ENCODE measurements at places on chromosomes 4 and X.

- no peak for DNase-seq
Measured at GRCh38 chrX:16869393-16870094, 618 bp downstream of the RBBP7 start.

GRCh38 chrX:16770970-16771482 lies 15.2 kb upstream of the TXLNG start:
- no peak for DNase-seq

- no peak for DNase-seq
Measured at GRCh38 chrX:131747173-131747572, 203.3 kb downstream of the OR13H1 start.

DNA sequence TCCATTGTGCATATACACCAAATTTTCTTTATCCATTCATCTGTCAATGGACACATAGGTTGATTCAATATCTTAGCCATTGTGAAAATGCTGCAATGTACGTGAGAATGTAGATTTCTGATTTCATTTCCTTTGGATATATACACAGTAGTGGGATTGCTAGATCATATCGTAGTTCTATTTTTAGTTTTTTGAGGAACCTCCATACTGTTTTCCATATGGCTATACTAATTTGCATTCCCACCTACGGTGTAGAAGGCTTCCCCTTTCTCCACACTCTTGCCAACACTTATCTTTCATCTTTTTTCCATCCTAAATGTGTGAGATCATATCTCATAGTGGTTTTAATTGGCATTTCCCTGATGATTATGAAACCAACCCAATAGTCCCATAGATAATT lies 43.4 kb downstream of the ING2 start:
- DNase-seq: no peak

DNA sequence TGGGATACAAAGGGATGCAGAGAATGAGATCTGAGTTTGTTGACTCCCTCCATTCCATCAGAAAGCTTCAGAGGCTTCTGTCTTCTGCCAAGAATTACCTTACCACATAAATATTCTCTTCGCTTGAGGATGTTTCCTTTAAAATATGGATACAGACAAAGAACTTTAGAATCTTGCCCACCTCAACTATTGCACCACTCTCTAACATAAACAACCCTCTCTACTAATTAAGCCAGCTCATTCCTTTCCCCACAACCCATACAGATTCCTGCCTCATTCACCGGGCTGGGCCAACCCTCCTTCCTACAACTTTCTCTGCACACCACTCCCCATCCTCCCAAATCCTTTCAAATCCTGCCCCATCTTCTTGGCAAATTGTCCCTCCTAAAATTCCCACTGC lies 315.8 kb downstream of the RAB28 start:
- DNase-seq: no peak

DNA sequence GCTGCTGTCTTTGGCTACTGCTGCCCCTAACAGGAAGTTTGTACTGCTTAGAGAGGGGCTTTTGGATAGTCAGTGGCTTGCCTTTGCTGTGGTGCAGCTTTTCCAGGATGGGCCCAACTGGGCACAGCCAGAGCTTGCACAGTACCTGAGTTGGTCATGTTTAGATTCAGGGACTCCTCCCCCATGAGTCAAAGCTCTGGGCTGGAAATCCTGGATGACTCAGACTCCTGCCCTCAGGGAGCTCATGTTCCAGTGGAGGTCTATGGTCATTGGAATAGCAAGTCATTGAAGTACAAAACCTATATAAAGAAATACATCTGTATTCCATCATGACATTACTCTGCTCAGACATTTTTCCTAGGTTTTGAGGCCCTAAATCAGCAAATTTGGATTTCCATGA lies 66.7 kb upstream of the PJA1 start:
- DNase-seq: no peak

- DNase-seq: no peak
Measured at GRCh38 chr4:140042634-140043033, 111.3 kb downstream of the MAML3 start.

DNA sequence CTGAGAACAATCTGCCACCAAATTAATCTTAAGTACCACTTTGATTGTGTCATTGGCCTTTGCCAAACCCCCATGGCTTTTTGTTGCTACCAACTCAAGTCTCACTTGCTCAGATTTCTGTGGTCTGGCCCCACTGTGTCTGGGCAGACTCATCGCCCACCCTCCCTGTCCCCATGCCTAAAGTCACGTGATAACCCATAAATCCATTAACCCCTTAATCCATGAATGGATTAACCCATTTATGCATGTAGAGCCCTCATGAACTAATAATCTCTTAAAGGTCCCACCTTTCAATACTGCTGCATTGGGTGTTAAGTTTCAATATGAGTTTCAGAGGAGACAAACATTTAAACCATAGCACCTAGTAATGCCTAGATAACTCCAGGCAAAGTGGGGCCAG lies 78.5 kb upstream of the BLTP1 start:
- DNase-seq: no peak

- no peak for DNase-seq
Measured at GRCh38 chrX:131216828-131217227, 72.3 kb downstream of the IGSF1 start.

GRCh38 chr4:181960384-181960783 lies 282.8 kb upstream of the TENM3 start:
- no peak for DNase-seq

GRCh38 chr4:1318488-1319213 lies 28.4 kb upstream of the UVSSA start:
- no peak for DNase-seq

GRCh38 chr4:6300359-6300758 lies 30.7 kb downstream of the WFS1 start:
- DNase-seq: no peak

DNA sequence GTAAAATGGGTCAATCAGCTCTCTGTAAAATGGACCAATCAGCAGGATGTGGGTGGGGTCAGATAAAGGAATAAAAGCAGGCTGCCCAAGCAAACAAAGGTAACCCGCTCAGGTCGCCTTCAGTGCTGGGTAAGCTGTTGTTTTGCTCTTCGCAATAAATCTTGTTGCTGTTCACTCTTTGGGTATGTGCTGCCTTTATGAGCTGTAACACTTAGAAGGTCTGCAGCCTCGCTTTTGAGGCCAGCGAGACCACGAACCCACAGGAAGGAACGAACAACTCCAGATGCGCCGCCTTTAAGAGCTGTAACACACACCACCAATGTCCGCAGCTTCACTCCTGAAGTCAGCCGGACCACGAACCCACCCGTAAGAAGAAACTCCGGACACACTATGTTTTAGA lies 11.5 kb upstream of the CAMK2D start:
- no peak for DNase-seq

- DNase-seq: no peak
Measured at GRCh38 chr4:93657527-93657926, 171.0 kb upstream of the ATOH1 start.

- DNase-seq: no peak
Measured at GRCh38 chrX:108468486-108468885, 28.8 kb downstream of the COL4A5 start.

GRCh38 chr4:123484291-123484926 lies 87.8 kb downstream of the SPRY1 start:
- DNase-seq: no peak

DNA sequence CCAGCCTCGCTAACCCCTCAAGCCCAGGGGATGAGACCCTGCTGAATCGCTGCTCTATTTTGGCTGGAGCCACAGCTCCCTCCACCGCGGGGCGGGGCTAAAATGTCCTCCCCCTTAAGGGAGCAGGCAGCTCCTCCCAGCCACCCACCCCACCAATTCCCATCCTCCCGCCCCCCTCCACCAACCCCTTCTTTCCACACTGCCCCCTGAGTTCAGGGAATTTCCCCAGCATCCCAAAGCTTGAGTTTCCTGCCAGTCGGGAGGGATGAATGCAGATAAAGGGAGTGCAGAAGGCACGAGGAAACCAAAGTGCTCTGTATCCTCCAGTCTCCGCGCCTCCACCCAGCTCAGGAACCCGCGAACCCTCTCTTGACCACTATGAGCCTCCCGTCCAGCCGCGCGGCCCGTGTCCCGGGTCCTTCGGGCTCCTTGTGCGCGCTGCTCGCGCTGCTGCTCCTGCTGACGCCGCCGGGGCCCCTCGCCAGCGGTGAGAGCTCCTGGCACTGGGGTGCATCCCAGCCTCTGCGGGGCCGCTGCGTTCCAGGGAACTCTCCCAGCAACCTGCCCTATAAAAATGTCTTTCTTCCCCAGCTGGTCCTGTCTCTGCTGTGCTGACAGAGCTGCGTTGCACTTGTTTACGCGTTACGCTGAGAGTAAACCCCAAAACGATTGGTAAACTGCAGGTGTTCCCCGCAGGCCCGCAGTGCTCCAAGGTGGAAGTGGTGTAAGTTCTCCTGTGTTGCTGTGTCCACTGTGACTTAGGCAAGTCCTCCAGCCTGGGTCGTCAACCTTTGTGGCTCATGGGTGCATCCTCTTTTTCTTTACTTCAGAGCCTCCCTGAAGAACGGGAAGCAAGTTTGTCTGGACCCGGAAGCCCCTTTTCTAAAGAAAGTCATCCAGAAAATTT lies at the start of gene CXCL6:
Gene CXCL6, plus strand, starts transcription at position 306 of the 907 bp plus-strand sequence. Its CDS starts 73 bp downstream, at position 379.
- DNase-seq: no peak

GRCh38 chr4:54118850-54119589 lies 19.1 kb downstream of the GSX2 start:
- no peak for DNase-seq

DNA sequence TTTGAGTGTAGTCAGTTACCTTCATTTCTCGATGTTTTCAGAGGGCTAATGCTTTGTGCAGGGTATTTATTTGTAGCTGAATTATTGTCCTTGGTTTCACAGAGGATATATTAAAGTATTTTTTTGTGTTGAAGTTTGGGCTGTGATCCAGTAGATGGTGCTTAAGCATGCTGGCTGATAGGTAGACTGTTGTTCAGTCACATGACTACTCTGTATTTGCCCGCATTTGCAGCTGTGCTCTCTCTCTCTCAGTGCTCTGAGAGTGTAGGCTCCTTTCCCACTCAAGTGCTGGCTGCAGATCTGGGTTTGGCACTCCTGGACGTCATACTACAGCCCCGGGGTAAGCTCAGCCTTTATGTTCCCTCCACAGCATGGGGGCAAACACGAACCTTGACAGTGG lies 21.7 kb downstream of the RAB40AL start:
- DNase-seq: no peak

DNA sequence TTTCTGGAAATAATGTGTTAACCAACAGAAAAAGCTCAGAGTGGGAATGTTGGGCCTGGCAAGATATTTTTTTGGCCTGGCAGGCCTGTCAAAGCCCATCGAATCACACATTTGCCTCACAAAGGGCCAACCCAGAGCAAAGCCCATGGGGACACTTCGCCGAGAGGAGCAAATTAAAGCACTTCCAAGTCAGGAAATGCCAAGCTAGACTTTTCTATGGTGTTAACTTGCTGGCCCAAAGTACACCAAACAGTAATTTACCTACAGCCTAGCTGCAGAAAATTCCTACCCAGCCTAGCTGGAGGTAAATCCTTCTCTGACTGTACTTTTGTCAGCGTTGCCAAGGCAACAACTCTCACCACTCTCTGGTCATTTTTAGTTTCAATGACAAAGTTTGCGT lies 288.6 kb upstream of the LDB2 start:
- no peak for DNase-seq

- DNase-seq: no peak
Measured at GRCh38 chr4:26719954-26720552, 136.2 kb downstream of the TBC1D19 start.

DNA sequence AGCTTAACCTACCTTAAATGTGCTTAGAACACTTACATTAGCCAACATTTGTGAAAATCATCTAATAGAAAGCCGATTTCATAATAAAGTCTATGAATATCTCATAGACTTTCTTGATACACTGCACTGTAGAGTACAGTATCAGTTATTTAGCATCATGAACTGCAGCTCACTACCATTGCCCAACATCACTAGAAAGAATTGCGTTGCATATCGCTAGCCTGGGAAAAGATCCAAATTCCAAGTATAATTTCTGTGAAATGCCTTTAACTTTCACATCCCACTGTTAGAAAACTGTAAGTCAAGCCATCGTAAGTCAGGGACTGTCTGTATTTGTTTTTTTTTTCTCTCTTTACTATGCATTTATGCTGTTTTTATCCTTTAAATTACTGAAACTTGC lies 918.6 kb upstream of the PABPC4L start:
- DNase-seq: no peak

DNA sequence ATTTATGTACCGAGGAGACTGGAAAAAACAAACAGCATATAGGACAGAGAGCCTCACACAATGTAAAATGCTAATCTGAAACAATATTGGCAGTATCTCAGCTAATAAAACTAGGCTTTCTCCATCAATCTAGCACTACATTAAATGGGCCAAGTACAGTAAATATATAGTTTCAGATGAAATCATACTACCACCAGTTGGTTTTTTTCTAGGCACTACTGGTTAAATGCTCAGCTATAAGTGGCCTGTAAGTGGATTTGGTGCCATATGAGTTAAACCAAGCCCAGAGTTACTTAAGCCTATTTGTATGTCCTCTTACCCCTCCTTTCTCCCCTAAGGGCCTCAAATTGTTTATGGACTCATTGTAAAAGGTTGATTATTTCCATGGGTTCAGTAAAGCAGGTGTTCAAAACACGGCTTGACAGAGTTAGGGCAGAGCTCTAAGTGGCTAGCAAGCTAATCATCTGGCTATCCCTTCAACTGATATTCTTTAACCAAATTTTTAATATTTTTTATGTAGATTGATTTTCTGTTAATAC lies 57.5 kb downstream of the FAM13A start:
- no peak for DNase-seq

- DNase-seq: no peak
Measured at GRCh38 chr4:25178838-25179261, 18.6 kb upstream of the SEPSECS start.

GRCh38 chrX:95626748-95627147 lies 1057.9 kb upstream of the DIAPH2 start:
- no peak for DNase-seq

DNA sequence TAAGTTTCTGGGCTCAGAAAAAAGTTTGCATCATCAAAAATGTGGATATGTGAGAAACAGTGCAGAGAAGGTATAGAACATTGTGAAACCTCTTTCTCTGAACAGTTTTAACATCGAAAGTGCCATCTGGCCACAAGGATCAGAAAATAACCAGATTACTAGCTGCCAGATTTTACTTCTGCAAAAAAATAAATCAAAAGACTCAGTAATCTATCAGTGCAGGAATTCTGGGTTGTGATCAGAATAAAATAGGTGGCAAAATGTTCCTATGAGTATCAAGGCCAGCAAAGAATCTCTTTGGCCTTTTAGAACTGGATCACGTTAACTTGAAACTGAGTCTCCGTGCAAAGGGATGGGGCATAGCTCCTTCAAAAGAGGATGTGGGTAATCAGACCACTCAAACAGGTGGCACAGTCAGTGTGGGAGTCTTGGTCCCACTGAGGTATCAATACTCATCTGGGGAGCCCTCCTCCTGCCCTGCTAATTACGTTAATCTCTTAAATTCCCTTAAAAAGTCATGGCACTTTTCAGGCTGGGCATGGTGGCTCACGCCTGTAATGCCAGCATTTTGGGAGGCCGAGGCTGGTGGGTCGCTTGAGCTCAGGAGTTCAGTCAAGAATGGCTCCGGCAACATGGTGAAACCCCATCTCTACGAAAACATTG lies 26.7 kb upstream of the RBM47 start:
- no peak for DNase-seq

GRCh38 chr4:38046727-38047489 lies 86.7 kb downstream of the PTTG2 start:
- no peak for DNase-seq

All from stimulated activated CD4-positive, alpha-beta T cell treated with anti-CD3 and anti-CD28 coated beads, TNF-alpha, amount 100 ng/mL, for 24 hours (primary cell).